Iris pigment epithelial cell (primary cell): ENCODE measurements at places on chromosomes 1 and 21.
A peak's percentile ranks its signal among the peaks of the same experiment; 100 is the strongest.

- DNase-seq = peak; percentile 76
Observed at GRCh38 chr1:32684167-32684811, 18.3 kb downstream of the SYNC start.

DNA sequence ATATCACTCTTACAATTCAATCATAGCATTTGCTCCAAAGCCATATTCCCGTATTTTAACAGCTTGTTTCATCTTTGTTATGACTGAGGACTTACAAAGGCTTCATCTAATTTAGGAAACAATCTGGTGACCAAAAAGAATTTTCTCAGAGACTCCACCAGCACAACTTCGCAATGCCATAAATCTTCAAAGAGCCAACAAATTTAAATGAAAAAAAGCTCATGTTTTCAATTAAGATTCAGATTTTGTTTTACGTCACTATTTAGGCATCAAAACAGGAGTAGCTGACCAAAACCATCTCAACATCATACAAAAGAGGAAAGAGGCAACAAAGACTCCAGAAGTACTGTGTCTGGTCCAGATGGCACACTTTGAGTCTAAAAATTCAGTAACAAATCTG is 373.3 kb downstream of the TTLL7 start:
- no peak for DNase-seq

DNA sequence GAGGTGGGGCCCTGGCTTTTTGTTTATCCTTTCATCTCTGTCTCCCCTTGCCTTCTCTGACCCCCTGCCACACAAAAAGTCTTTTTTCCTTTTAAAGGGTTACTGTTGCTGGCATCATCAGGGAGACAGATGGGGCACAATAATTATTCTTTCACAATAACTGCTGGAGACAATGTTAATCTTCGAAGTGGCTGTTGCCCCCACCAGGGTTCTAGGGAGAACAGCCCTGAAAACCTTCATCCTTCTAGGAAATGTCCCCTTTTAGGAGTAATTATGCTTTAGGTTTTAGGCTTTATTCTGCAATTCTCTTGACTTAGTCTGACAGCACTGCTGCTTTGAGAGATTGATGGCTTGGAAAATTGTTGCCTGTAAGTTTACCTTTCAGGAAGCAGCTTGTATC is 150.0 kb downstream of the NOS1AP start:
- DNase-seq = no peak

DNA sequence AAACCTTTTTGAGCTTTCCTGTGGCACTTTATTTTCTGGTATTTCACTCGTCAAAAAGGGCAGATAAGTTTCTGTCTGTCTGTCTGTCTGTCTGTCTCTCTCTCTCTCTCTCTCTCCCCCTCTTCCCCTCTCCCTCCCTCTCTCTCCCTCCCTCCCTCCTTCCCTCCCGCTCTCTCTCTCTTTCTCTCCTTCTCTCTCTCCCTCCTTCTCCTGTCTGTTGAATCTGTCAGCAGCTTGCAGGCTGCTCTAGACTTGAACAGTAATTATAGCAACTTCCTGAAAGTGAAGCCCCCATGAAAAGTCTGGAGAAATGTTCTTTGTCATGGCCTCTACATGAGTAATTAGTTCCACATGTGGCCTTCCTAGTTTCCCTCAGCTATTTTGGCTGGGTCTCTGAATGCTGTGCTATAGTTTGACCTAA is 275.2 kb upstream of the C1orf105 start:
- peak; percentile 68 for DNase-seq

- no peak for DNase-seq
Observed at GRCh38 chr21:15097580-15097979, 32.8 kb upstream of the NRIP1 start.

DNA sequence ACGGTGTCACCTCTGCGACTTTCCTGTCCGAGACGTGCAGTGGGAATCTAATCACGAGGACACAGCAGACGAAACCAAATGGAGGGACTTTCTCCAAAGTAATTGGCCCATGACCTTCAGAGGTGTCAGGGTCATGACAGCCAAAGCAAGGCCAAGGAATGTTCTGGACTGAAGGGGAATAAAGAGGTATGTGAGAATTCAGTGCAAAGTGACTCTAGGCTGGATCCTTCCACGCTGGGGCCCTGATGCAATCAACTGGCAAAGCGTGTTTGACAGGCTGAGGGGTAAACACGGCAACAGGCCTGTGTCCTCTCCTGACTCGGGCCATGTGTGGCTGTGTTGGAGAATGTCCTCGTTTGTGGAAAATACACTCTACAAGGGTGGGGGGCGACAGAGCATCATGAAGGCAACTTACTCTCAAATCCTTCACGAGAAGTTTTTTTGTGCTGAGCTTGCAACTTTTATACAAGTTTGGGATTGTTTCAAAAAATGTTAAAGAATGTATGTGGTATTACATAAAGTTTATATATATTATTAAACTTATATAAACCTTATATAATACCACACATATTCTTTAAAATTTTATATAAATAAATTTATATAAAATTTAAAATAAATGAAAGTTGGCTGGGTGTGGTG is 1.7 kb downstream of the CFAP74 start:
- no peak for DNase-seq

DNA sequence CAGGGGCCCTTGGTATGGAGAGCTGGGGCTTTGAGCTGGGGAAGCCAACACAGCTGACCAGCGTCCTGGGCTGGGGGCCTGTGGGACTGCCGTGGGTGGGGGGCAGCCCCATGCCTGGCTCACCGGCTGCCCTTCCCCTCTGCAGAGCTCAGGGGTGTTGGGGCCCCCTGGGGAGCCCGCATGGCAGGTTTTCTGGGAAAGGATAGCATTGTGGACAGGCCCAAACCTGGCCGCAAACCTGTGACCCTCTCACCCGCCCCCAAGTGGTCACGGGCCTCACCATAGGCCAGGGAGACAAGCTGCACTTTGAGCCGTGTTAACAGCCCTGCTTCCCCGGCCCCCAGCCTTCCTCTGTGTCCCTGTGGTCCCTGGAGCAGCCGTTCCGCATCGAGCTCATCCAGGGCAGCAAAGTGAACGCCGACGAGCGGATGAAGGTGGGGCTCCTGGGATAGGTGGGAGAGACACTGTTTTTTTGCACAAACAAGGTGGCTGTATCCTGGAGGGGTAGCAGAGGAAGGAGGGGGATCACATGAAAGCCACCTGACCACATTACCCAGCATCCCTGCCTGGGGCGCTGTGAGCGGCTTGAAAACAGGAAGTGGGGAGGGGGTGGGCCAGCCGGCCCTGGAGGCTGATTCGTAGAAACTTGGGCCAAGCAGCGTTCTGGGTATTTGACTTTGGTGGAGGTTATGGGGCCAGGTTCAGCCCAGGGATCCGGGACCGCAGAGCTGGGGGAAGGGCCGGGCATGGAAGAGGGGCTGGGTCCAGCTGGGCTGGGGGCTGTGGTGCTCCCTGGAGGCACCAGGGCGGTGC is 65.9 kb downstream of the PIK3CD start:
- peak; percentile 52 for DNase-seq

GRCh38 chr1:36161641-36162531 is 5.9 kb downstream of the MAP7D1 start:
- peak; percentile 53 for DNase-seq

DNA sequence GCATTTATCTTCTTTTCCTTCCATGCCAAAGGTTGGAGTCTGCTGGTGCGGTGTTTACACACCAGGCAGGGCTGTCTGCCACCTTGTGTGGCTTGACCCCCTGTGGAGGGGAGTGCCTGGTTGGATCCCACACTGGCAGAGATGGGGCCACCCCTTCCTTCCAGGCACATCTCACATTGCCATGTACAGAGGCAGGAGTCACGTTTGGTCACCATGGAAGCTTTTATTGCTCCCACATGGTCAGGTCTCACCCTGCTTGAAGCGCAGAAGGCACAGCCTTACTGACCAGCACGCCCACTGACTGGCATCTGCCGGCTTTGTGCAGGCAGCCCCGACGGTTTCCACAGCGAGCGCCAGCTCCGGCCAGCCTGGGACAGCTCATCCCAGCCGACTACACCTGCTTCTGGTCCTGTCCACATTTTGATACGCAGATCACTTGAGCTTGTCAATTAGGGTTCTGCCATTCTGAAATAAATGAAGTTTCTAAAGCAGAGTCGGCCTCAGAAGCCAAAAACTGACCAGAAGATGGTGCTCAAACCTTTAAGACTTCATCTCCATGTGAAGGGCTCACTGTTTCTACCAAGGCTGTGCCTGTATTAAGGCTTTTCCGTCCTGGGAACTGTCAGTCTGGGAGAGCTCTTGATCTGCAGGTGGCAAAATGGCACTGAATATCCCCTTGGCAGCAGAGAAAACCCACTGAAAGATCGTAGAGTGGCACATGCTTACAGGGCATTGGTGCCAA is 35.6 kb upstream of the EPHA8 start:
- no peak for DNase-seq

DNA sequence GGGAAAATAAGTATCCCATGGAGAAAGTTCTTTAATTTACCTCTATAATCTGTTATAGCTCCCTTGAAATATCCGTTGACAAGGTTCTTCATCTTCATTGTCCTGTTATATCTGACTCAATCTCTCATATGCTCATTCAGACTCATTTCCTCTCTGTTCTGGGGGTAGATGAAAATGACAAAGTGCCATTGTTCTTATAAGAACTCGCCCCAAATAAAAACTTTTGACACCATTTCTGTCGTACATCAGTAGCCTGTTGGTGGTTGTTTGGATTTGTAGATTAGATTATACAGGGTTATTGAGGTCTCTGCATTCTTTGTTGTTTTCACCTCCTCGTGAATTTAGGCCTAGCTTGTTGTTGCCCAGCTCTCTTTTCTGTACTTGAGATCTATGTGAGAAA is 55.2 kb upstream of the IPO9 start:
- DNase-seq = no peak

- no peak for DNase-seq
Observed at GRCh38 chr1:202798792-202799331, 9.4 kb downstream of the KDM5B start.

- peak; percentile 60 for DNase-seq
Observed at GRCh38 chr1:166164995-166165660, 1.7 kb downstream of the FAM78B start.

DNA sequence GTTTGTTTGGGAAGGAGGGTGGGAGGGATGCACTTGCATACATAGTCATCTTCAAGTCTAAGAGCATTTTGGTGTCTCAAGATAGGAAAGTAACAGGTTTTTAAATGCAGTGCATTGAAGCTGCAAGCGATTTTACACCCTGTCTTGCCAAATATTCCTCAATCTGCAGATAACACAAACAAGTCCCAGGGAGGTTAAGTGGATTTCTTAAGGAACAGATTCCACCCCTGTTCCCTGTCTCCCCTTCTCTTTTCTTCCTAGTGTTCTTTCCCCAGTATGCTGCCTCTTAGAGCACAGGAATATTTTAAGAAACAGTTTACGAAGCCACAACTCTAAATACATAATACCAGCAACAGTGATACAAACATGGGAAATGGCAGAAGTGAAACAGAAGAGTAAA is 389.9 kb downstream of the PLPP3 start:
- DNase-seq = no peak

GRCh38 chr1:55380355-55380970 is 165.3 kb upstream of the USP24 start:
- DNase-seq = no peak

GRCh38 chr1:109912214-109912861 is 1.7 kb downstream of the CSF1 start:
- DNase-seq = no peak

DNA sequence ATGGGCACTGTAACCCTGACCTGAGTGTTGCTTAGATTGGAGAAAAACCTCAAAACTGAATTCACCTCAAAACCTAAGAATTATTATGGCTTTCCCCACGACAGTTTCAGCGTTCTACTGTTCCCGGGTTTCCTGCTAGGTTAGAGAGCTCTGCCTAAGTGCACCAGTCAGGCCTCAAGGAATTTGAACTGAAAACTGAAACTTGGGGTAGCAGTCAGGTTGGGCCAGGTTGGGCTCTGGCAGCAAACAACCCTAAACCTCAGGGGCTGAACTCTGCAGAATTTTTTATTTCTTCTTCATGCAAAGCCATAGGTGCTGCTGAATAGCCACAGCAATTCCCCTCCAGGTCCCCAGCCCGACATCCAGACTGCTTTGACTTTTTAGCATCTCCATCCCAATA is 437.0 kb upstream of the PROX1 start:
- DNase-seq = no peak

- DNase-seq = no peak
Observed at GRCh38 chr1:212205843-212206242, 79.4 kb upstream of the PPP2R5A start.

DNA sequence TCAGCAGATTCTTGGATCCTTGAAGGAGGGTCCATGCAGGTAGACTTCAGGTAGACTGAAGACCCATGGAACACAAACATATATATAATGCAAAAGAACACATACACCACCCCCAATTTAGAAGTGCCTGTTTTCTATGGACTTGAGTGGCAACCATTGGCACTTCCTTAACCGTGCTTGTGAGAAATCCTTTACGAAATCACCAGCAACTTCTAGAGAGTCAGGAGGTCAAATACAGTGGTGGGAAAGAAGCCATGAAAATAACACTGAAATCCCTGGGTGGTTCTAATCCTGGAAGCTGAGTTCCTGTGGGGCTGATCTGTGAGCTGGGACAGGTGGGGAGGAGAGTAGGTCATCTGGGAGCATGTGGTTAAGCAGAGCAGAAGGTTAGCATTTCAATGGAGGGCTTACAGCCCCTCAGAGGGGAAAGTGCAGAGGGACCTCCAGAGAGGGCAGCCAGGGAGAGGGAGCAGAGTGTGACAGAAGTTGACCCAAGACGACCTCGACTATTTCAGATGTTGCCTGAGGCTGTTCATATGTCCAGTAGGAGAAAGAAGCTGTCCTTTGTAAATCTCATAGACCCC is 13.0 kb upstream of the IL10 start:
- no peak for DNase-seq

GRCh38 chr1:157269656-157270375 is 131.6 kb upstream of the ETV3 start:
- DNase-seq = no peak

- peak; percentile 31 for DNase-seq
Observed at GRCh38 chr21:35048183-35048601, 910 bp downstream of the RUNX1 start.

DNA sequence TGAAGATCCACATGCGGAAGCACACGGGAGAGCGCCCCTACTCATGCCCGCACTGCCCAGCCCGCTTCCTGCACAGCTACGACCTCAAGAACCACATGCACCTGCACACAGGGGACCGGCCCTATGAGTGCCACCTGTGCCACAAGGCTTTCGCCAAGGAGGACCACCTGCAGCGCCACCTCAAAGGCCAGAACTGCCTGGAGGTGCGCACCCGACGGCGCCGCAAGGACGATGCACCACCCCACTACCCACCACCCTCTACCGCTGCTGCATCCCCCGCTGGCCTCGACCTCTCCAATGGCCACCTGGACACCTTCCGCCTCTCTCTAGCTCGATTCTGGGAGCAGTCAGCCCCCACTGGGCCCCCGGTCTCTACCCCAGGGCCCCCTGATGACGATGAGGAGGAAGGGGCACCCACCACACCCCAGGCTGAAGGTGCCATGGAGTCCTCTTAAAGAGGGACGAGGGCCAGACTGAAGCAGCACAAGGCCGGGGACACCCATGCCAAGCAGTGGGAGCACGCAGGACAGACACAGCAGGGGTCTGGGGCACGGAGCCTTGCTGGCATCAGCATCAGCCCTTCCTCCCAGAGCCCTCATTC is 13.7 kb downstream of the ZBTB7B start:
- DNase-seq = no peak

GRCh38 chr1:217029281-217030157 is 306.3 kb upstream of the ESRRG start:
- peak; percentile 73 for DNase-seq
